COR-L47 (cell line): ENCODE measurements at places on chromosomes 7 and 10.
A peak's percentile ranks its signal among the peaks of the same experiment; 100 is the strongest.

DNA sequence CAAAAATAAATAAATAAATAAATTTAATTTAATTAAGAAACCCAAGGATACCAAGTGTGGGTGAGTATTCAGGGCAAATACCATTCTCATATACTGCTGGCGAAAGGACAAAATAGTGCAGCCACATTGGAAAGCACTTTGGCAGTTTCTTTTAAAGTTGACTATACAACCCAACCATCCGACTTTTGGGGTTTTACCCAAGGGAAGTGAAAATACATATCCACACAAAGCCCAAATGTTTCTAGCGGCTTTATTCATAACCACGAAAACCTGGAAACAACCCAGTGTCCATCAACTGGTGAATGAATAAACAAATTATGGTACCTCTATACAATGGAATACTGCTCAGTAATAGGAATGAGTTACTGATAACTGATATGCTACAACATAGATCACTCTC is 36.2 kb upstream of the OGDHL start:
- DNase-seq: no peak

- DNase-seq: no peak
Measured at GRCh38 chr7:155941688-155942087, 129.4 kb upstream of the SHH start.

- no peak for DNase-seq
Measured at GRCh38 chr7:149254181-149254858, 7.7 kb upstream of the ZNF783 start.

DNA sequence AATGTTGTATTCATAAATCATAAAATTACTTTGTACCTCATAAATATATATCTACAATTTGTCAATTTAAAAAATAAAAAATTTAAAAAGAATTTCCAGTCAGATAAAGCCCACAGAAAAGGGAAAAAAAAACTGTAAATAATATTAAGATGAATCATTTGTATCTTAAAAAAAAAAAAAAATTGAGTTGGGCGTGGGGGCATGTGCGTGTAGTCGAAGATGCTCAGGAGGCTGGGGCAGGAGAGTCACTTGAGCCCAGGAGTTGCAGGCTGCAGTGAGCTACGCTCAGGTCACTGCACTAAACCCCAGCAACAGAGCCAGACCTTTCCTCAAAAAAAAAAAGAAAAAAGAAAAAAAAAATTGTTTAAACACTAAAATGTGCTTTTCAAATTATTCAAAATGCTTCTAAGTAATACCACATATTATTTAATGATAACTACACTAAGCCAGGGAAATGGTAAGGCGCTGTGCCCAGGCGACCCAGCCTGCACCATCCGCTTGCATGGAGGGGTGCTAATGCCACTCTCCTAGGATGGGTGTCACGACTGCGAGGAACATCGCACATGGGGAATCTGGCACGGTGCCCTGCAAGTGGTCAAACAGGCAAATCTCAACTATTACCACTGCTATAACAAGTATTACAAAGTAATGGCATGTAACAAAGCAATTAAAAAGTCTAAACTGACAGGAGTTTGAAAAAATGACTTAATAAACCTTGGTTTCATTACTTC is 15.4 kb downstream of the GLUD1 start:
- no peak for DNase-seq

DNA sequence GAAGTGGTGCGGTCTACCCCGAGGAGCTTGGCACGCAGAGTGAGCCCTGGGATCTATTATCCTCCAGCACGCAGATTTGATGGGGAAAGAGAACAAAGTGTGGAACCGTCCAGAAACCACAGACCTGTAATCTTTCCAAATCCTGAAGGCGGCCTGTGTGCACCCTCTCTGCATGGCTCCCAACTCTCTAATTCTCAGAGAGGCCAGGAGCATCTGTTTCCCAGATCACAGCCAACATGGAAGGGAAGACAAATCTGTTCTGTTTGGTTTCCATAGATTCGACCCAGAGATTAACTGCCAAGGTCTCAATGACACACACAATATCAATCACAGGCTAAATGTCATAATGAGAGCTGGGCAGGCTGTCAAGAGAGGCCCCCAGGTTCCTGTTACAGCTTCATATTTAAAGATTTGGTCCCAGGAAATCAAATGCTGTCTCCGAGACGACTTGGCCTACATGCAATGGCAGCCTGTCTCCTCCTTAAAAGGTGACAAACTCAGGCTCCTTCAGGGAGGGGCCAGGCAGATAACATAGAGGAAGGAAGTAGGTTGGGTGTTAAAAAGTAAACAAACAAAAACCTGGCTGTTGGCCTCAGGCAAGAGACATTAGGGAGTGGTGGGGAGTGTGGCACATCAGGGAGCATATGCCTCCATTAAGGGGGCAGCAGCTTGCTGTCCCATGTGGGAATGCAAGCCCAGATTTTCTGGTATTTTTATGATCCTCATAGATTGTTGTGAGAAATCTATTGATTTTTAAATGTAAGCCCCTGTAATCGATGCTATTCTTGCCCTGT is 48.8 kb upstream of the SAMD8 start:
- no peak for DNase-seq

GRCh38 chr7:23787272-23787671 is 77.3 kb downstream of the STK31 start:
- peak; percentile 8 for DNase-seq

DNA sequence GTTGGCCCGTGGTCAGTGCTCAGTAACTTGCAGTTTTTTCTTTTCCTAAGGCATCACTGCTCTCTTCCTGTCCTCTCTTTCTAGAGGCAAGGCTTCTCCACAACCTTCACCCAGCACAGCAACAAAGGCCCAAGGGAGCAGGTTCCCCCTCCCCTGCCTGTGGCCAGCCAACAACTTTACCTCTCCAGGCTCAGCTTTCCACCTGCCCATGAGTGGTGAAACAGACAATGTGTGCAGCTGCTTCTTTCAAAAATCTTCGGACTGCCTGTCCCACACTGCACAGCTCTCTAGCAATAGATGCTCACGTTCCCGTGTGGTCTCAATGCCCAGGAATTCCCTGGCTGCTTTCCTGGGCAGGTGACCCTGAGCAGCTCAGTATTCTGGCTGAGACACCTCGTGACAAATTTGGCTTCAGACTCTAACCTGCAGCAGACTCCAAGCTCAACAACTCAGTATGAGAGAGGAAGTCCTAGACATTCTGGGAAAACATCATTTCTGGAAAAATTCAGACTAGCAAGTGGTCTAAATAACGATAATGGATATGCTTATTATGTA is 28.9 kb upstream of the TMEM72 start:
- DNase-seq: no peak

GRCh38 chr10:88293073-88293472 is 290.0 kb downstream of the RNLS start:
- no peak for DNase-seq

- no peak for DNase-seq
Measured at GRCh38 chr7:124930173-124930623, 573 bp upstream of the POT1 start.

DNA sequence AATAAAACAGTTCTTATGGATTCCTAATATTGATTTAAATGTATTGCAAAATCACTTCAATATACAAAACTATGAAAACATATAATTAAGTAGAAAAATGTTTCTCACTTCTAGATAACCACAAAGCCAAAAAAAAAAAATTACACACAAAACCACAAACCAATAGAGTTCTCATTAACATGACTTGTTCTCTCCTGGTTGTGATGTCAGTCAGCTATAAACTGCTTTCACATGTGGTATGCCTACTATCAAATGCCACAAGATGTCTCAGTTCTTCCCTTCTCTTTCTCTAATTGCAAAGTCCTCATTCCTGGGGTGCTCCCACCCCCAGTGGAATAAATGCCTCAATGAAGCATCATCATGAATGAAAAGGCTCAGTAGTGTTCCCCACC is 16.6 kb downstream of the GNAI1 start:
- DNase-seq: no peak

DNA sequence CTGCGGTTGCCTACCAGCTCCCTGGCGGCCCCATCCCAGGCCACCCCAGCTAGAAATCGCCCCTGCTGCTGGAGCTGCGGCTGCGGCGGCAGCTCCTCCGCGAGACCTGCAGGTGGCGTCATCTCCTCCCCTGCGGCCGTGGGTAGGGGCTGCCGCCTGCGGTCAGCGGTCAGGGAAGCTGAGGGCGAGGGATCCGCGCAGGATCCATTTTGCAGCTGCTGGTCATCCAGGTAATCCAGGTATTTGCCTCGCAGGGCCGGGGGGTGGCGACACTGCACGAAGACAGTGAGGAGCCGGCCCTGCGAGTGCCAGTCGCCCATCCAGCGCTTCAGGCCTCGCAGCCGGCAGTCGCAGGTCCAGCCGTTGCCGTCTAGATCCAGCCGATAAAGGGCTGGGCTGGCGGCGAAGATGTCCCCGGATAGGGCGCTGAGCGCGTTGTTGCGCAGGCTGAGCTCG is 1.5 kb downstream of the TRIL start:
- peak; percentile 83 for DNase-seq

- no peak for DNase-seq
Measured at GRCh38 chr10:18650404-18650997, 886 bp downstream of the NSUN6 start.

DNA sequence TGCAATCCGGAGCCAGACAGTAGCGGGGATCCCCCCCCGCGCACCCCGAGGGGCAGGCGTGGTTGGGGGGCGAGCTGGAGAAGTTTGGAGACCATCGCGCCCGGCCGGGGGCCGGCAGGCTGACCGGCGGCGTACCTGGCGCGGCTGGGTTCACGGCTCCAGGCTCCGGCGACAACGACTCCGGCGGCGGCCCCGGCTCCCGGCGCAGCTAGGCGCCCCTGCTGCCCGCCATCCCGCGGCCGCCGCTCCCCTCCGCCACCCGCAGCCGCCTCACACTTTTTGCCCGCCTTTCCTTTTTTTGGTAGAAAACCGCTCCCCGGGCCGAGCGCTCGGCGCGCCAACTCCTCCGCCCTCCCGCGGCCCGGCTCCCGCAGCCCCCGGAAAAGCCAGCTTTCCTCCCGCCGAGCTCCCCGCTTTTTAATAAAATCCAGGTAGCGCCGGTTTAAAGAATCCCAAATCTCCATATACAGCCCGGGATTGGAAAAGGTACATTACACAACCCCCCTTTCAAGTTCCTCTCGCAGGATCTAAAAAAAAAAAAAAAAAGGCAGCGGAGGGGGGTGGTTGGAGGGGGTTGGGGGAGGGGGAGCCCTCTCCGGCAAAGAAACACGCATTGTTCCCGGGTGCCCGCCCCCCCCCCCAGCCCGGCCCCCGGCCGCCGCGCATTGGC is at the start of gene TNRC18:
Gene TNRC18 (minus strand): TSS at position 529 of the 670 bp plus-strand sequence. CDS start 2,588 bp downstream, outside the sequence.
- peak; percentile 52 for DNase-seq

DNA sequence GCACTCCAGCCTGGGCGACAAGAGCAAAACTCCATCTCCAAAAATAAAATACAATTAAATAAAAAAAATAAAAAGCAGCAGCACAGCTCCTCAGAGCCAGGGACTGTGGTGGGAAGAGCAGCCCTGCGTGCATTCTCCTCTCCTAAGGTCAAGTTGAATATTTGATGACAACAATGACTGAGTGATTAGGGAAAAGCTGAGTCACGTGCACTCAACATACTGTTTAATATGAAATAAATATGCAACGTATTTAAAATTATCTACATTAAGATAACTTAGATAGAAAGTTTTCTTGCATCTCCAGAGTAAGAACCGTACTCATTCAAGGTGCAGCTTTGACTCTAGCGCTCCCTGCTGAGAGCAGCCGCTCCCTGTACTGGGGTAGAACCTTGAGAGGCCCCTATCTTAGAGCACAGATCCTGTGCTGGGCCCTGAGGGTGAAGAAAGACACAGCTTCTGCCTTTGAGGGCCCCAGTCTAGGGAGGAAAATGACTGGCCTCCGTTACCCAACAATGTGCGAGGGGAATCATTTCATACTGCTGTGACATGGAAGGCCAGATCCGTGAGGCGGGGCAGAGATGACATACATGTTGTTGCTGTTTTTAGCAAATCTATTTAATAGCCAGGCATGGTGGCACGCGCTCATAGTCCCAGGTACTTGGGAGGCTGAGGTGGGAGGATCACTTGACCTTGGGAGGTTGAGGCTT is 81.1 kb downstream of the SVIL start:
- no peak for DNase-seq

DNA sequence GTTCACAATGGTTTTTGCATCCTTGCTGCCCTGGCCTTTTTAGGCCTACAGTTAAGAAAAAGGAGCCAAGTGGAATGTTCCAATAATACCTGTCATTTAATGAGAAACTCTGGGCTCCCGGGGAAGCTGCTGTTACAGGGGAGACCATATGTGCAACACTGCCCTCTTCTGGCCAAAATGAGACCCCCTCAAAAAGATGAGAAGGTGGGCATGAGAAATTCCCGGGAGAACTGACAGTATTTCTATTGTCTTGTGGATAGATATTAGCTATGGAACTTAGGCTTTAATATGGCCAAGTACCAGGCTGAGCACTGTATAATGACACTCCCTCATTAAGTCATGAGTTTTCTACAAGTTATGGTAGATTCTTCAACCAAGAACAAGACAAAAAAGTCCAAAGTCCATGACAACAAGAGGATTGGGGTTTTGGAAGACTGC is 99.4 kb downstream of the CCDC3 start:
- DNase-seq: peak; percentile 37

DNA sequence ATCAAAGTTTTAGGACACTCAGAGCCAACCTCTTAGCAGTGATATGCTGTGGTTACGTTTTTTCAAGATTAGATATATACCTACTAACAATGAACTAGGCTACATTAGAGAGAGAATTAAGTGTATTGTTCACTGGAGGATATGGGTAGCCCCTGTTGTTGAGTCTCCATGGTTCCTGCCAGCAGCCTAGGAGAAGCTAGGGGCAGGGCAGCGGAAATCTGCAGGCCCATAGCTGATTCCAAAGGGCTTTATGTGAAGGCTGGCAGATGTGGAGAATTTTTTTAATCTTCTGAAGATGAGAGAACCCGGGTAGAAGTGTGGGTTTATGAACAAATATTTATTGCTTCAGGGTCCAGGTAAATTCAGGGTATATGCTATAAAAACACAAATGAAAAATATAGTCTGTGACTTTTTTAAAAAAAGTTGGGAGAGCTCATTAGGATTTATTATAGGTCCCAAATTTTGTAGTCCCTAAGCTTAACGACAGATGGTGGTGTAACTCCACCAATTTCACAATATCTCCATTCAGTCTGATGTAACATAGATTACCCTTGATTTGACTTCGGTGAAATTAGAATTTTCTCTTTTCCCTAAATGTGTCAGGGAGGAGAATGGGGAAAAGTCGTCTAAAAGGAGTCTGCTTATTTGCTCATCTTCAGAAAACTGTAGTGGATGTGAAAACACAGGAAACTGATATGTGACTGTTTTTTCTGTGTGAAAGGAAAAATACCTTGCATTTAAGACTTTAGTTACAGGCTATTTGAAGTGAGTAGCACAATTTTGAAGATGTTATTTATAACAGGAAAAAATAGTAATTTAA is 163.0 kb upstream of the PPP1R3A start:
- DNase-seq: peak; percentile 56

- no peak for DNase-seq
Measured at GRCh38 chr7:94912085-94912484, 4.7 kb downstream of the PPP1R9A start.

GRCh38 chr10:91220954-91221675 is 652 bp downstream of the PCGF5 start:
- DNase-seq: no peak

GRCh38 chr7:54556121-54556520 is 13.9 kb downstream of the VSTM2A start:
- no peak for DNase-seq
